ENCODE measurements at places on chromosomes 7 and 10.

DNA sequence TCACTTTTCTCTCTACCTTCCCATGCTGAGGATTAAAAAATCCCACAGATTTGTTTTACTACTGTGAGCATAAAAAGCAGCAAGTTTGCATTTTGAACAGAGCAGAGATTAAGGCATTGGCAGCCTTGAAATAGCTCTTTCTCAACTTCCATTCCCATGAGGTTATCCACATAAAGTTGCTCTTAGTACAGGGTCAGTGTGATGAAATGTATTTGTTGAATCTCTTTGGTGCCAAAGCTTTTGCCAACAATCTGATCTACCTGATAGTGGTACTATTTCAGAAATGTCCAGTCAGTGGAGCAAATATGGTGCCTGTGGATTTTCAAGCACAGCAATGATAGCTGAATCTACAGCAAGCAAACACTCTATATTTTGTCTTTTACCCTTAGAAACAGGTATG is 254.8 kb downstream of the INHBA start:
- no peak for DNase-seq

DNA sequence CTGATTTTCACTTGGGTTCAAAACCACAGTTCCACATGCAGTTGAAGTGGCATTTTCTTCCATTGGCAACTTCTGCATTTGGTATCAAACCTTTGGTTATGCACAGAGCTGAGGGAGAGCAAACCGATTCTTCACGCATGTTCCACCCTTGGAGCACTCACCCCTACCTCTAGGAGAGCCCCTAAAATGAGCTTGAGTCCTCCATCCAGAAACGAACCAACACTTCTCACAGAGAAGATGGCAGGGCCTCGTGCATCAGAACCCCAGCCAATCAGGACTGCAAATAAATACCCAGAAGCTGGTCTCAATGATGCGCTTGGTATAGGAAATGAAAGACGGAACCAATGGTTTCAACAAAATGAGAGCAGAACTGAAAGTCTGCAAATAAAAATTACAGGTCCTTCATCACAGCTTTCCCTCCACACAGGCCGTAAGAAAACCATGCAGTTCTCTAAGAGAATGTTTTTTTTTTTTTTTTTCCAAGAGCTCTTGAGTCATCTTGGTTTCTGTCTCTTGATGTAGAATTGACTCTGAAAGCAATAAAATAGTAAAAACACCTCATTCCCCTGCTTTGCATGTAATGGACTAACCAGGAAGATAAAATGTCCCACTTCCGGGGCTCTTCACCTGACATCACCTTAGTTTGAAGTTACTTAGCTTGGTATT is 23.9 kb downstream of the KLF6 start:
- DNase-seq: peak; percentile 21

GRCh38 chr10:100045592-100045991 is 35.8 kb upstream of the DNMBP start:
- DNase-seq: no peak

DNA sequence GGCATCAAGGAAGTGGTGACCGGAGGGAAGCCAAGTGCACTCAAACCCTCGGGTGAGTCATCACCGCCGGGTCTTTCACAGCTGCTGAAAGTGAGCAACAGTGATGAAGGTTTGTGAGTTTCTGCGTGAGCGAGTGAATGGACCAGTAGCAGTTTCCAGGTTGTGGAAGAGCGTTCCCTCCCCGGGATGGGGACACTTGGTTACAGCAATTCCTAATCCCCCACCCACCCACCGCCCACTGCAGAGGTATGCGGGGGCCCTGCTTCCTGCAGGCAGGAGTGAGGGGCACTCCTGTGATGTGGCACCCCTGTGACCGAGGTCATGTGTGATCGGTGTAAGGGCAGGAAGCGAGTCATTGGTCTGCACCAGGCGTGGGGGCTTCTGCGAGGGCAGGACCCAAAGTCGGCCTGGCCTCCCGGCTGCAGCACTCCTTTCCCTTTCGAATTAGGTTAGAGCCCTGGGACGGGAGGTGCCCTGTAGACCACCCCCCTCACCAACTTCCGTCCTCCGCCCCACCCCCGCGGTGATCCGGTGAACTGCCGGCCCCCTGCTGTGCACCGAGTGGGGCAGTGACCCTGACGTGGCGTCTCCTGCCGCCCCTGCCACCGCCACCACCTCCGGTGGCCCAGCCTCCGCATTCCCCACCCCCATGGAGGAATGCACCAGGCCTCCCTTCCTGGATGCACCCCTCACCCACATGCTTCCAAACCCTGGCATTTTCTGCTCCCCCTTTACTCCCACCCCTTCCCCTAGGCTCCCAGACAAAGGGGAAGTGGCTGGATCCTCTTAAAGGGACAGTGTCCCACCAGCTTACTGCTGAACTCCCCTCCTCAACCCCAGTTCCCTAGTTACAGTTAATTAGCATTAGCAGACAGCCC is 10.9 kb downstream of the LIMK1 start:
- peak; percentile 78 for DNase-seq

DNA sequence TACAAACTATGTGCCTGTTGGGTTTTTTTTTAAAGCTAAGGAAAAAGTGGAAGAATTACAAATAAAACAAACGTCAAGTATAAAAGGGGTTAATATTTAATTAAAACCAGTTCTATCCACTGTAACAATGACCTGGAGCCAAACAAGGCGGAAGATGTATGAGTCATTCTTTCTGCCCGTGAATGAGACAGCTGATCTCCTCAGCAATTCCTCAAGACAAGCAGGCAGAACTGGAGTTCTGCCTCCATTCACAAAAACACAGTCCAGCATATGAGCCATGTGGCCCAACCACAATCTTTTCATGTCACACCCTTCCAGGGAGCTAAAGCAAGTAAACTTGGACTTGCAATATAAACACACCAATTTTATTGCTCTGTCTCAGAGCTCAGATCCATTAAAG is 8.4 kb downstream of the ETV1 start:
- no peak for DNase-seq

DNA sequence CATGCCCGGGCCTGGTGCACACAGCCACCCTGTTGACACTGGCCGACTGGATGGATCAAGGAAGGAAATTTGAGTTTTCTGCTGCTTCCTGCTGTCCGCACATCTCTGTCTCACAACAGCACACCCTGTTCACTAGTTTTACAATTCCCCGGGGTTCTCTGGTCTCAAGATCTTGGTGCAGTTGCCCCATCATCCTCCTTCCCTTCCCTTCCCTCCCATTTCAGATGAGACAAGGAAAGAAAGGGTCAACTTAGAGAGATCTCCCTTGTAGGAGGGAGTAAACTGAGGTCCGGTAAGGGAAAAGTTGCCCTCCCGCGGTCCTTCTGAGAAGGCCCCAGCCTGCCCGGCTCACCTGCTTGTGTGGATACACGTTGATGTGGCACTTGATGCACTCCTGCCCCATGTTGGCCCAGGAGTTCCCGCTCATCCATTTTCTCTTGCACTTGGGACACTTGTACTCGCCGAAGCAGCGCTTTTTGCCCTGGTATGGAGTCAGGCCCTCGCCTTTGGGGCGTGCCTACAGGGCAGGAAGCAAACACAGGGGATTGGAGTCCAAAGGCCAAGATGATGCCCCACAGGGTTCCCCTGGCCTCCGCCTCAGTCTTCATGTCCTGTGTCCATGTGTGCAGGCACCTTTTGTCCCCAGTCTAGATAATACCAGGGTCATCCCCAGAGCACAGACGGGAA is 46.8 kb downstream of the PPIF start:
- no peak for DNase-seq

GRCh38 chr7:96663457-96663856 is 46.2 kb downstream of the SEM1 start:
- no peak for DNase-seq

Measured in stimulated activated CD4-positive, alpha-beta T cell treated with anti-CD3 and anti-CD28 coated beads, Interleukin-2, amount 100 ng/mL, for 24 hours (primary cell).